ENCODE measurements at places on chromosomes 6 and 20.

- no peak for DNase-seq
Measured at GRCh38 chr6:85494547-85495536, 45.0 kb downstream of the NT5E start.

GRCh38 chr6:2767657-2768524 lies 2.7 kb downstream of the WRNIP1 start:
- DNase-seq: no peak

DNA sequence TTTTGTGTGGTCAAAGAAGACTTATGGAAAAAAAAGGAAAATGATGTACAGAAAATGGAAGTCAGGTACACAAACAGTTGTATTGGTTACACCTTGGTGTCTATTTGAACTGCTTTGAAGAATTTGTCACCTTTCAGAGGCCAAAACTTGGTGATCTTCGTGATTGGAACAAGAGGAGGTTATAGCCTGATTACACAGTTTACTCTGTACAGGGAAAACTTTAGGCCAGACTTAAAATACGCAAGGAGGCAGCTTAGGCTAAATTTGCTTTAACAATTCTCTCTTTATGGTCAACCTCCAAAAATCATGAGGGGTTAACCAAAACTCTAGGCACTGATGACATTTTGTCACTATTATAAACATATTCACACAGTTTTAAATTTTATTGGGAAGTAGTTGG lies 353.7 kb downstream of the PRKN start:
- DNase-seq: no peak

GRCh38 chr6:158357570-158358216 lies 45.4 kb downstream of the TULP4 start:
- no peak for DNase-seq

GRCh38 chr6:143059663-143060353 lies 881 bp upstream of the AIG1 start:
- peak; percentile 59 for DNase-seq

- no peak for DNase-seq
Measured at GRCh38 chr6:33211666-33212422, 3.5 kb downstream of the RING1 start.

- DNase-seq: no peak
Measured at GRCh38 chr6:159121486-159121885, 47.7 kb upstream of the FNDC1 start.

- DNase-seq: no peak
Measured at GRCh38 chr20:57162362-57162652, 104.1 kb downstream of the BMP7 start.

DNA sequence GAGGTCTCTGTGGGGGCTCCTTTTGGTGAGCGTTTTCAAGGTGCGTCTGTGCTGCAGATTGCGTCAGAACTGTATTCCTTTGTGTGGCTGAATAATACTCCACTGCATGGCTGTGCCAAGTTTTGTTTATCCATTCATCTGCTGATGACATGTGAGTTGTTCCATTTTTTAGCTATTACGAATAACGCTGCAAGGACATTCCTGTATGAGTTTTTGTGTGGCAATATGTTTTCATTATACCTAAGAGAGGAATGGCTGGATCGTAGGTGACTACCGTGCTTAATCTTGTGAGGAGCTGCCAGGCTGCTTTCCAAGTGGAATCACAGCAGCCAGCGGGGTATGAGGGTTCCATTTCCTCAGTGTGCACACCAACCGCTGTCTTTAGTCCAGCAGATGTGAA lies 1.1 kb upstream of the DACT2 start:
- DNase-seq: no peak

- DNase-seq: peak; percentile 52
Measured at GRCh38 chr20:25081065-25081729, 744 bp downstream of the VSX1 start.

DNA sequence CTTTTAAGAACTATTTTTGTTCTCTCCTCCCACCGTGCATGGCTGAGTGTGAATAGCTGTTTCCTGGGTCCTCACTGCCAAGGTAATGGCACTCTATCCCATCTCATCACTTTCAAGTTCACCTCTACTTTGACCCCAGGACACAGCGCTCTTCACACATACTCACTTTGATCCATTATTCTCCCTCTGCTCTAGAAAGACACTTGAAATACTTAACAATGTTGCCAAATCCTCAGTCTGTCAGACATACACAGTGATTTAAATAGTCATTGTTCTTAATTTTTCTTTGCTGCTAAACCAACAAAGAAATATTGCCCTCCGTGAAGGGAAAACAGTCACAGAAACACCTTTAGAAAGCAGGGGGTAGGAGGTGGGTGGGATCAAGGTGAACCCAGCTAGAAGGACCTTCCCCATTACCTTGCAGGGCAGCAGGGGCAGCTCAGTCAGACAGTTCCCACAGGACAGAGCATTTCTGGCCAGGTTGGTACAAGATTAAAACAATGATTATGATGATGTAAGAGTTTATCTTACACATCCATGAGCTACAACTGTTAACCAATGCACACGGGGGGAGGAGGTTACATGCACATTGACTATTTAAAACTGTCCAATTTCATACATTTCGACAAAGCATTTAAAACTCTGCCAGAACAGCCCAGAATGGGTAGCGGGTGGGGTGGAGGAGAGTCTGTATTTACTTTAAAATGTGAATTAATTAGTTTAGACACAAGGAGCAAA lies 2.4 kb downstream of the SLC22A23 start:
- DNase-seq: no peak

DNA sequence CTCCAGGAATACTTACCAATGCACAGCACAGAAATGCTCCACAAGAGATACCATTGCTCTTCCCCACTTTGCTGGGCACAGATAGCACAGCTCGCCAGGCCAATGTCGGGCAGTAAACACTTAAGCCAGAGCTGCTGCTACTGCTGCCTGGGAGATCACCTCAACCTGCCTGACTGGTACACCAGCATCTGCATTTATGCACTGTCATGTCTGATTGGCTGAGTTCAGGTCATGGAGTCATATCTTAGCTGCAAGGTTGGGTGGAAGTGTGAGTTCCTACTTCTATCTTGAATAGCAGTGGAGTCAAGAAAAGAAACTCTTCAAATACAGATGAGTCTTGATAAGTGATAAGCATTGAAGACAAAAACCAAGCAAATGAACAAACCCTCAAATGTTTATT lies 10.9 kb upstream of the ADGRF4 start:
- DNase-seq: no peak

DNA sequence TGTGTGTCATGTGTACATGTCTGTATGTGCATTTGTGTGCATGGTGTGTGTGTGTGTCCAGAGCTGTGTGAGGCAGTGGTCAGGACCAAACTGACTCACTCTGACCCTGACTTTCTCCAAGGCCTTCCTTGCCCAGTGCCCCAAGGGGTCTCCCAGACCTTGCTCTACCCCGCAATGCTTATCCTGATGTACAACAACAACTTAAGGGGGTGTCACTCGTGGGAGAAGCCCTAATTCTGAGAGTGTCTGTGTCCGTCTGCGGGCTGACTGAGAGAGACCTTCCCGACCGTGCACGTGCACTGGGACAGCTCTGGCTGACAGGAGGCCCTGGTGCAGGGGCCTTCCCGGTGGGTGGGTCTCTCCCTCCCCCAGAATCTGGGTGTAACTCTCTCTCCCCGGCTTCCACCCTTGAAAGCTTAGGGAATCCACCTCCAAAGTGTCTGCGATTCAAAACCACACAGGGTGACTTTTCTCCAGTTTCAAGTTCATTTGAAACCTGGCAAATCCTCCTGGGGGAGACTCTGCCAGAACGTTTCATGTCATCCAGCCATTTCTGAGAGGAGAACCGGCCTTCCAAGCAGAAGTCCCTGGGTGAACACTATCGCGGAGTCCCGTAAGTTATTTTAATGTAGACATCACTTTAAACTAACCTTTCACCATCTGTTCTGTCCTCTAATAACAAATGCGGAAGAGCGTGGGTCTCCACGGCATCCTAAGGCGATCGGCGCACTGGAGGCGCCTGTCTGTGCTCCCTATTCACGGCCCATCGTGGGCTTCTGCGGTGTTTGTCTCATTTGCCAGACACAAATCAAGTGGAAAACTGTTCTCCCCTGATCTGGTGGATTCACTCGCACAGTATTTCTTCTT lies 225.5 kb downstream of the TAF4 start:
- no peak for DNase-seq

DNA sequence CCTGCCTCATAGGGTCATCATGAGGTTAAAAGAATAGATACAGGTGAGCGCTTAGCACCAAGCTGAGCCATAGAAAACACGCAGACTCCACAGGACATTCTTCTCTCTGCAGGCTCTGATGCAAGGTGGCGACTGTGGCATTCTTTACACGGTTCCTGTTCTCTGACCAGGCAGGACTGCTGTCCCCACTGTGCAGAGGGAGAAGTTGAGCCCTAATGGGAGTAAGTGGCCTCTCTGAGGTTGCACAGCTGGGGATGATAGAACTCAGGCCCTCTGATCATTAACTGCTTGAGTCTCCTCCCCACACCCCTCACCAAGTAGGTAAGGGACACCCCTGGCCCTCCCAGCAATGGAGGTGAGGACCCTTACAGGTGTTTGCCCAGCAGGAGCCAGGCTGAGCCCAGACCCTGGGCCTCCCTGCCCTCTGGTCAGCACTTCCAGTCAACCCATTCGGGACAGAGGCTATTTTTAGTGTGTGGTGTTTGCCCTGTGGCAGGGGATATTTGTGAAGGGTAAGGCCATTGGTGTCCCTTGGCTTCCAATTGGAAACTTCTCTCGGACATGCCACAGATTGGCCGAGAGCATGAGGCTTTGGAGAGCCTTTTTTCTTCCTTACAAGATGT lies 116.8 kb downstream of the VEGFA start:
- no peak for DNase-seq

DNA sequence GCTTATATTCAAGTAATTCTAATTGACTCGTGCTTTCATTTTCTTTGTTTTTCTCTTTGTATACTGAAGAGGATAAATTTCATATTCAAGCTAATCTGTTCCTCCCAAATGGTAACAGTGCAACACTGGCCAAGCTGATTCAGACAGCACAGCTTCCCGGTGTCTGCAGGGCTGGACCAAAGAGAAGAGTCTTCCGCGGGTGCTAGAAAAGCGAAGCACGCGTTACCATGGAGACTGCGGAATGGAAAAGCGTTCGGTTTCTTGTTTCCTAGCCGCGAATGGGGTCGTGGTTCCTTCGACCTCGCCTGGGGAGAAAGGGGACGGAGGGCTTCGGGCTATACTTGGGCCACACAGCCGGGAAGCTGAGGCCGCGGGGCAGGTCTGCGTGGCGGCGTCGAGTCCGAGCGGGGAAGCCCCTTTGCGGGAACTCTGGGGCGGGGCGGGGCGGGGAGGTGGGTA lies 6.2 kb upstream of the ZNF311 start:
- DNase-seq: peak; percentile 57

- DNase-seq: no peak
Measured at GRCh38 chr20:54047048-54047447, 23.3 kb downstream of the BCAS1 start.
